DMS 273 treated with DMSO at 0.1 percent for 48 hours (cell line): ENCODE measurements at places on chromosomes 5 and 9.

- no peak for DNase-seq
These were observed 104.2 kb upstream of the MVB12B start for GRCh38 chr9:126222363-126222834.

DNA sequence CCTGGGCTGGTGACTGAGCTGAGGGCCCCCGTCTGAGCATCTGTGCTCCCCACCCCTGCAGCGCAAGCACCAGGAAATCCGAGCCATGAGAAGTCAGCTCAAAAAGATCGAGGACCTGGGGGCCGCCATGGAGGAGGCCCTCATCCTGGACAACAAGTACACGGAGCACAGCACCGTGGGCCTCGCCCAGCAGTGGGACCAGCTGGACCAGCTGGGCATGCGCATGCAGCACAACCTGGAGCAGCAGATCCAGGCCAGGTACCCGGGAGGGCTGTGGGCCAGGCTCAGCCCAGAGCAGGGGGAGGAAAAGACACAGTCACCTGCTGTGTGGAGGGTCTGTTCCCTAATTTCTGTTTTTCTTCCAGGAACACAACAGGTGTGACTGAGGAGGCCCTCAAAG, 24.6 kb downstream of the DYNC2I2 start:
- no peak for DNase-seq

- no peak for DNase-seq
These were observed 10.0 kb upstream of the CLIC3 start for GRCh38 chr9:137006116-137007003.

GRCh38 chr9:95810814-95811213, 64.7 kb upstream of the ERCC6L2 start:
- DNase-seq, result no peak

GRCh38 chr5:57725658-57726504, 243.3 kb upstream of the ACTBL2 start:
- DNase-seq, result peak; percentile 32

- DNase-seq, result no peak
These were observed 57.8 kb upstream of the C5orf46 start for GRCh38 chr5:147963948-147964693.

DNA sequence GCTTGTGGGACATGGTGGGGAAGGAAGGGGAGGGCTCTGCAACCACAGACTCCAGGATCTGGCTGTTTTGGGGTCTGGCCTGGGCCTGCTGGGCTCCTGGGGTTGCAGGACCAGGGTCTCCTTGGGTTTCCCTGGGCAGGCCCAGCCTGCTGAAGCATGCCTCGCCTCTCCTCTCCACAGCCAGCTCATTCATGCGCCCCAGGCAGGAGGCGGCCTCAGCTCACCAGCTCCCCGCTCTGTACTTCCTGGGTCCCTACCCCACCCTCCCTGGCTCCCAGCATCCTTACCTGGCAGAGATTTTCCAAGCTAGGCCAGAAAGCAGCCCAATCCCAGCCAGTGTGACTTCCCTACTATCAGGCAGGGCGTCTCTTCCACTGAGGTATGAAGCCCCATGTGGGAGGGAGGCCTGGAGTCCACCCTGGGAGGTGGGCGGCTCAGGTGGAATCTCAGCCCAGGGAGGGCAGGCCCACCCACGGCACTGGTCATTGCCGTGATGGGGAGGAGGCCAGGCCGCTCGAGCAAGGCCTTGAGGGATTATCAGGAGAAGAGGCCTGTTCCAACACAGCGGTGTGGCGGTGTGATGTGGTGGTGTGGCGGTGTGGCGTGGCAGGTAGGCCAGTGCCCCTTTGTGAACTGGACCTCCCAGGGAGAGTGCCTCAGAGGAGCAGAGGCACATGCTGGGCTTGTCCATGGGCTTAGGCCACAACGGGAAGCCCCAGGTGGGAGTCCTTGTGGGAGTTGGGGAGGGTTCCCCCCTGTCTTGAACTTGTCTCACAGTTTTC, 103.4 kb downstream of the DAB2IP start:
- no peak for DNase-seq

DNA sequence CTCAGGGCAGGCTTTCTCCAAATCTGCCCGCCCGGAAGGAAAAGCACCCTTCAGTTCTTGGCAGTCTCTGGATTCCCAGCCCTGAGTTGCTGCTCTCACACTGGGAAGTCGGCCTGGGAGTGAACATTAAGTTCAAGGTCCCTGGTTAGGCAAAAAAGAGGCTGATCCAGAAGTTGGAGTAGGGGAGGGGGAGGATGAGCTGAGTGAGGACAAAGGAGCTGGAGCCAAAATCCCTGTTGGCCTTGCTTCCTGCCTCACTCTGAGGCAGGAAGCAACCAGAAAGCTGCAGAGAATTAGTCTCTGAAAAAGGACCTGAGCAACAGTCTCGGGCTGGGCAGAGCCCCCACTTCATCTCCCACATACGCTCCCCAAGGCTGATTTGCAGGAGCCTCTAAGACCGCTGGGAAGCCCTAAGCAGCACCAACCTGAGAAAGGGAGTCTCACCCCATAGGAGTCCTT, 15.0 kb upstream of the RPS14 start:
- DNase-seq, result no peak

GRCh38 chr5:131814990-131815389, 18.2 kb upstream of the FNIP1 start:
- DNase-seq, result no peak

GRCh38 chr5:171721464-171721863, 64.2 kb upstream of the SMIM23 start:
- DNase-seq, result no peak

GRCh38 chr9:16727452-16728136, 142.9 kb downstream of the BNC2 start:
- peak; percentile 73 for DNase-seq

DNA sequence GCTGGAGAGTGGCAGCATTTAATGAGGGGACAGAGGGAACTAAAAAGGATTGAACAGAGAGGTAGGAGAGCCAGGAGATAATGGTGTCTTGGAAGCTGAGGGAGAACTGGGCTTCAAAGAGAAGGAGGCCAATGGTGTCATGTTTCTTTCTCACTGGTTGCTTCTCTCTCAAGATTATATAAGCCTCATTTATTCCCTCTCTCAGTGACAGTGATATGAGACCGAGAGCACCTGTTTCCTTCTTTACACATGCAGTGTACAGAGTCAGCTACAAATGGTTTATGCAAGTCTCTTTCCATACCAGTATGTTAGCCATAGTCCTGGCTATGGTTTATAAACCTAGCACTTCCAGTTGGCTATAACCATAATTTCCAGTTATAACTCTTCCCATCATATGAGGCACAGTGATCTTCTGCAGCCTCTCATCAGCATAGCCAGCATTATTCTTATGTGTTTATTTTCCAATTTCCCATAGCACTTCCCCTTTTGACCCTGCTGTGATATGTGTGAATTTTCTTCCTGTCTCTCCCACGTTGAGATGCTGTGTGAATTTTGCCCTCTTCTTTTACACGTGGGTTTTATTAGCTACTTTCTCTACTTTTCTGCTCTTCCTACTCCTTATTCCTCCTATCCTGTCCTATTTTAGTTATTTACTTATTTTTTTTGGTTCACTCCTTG, 71.2 kb downstream of the UNC13B start:
- DNase-seq, result no peak
